ENCODE measurements at places on chromosomes 6 and 20. TPM values are rescaled to one million over a fixed set of nuclear protein-coding genes. Genes with fewer than 3 reads are reported as not detected.

Gene SLC22A1
- 0.99 TPM for total RNA-seq

- DNase-seq, result peak; percentile 78
These were observed 61.5 kb downstream of the RREB1 start for GRCh38 chr6:7169296-7169721.

- peak; percentile 100 for DNase-seq
These were observed at the start of gene TMEM14C for GRCh38 chr6:10722820-10723566. TSS of gene TMEM14C (plus strand) at chr6:10723070. CDS start at chr6:10724614, 1,544 bp downstream.

Gene ZNF831
- total RNA-seq, result 1.8 TPM

Gene STMND1
- total RNA-seq, result 0.36 TPM

DNA sequence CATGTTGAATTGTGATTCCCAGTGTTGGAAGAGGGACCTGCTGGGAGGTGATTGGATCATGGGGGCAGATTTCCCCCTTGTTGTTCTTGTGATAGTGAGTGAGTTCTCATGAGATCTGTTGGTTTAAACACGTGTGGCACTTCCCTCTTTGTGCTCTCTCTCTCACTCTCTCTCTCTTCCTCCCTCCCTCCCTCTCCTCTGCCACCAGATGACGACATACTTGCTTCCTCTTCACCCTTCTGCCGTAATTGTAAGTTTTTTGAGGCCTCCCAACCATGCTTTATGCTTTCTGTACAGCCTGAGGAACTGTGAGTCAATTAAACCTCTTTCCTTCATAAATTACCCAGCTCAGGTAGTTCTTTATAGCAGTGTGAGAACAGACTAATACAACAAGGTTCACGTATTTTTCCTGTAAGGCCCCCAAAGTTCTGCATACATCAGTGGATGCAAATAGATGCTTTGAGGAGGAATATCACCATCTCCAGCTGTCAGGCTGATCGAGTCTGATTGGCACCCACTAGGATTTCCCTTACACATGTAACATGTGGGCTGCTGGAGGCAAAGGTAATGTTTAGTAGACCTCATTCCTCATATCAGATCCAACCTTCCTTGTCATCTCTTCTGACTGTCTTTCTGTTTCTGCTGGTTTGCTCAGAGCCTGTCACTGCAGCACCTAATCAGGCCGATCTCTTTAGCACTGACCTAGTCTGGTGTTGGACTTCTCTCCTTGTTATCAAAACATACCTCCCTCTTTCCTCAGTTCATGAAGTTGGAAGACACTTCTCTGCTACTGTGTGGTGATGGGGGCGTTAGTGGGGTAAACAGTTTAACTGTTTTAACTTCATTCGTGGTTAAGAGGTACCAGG is 54.3 kb upstream of the BACH2 start:
- DNase-seq, result no peak

Gene PLEKHG1
- total RNA-seq, result 11.9 TPM

DNA sequence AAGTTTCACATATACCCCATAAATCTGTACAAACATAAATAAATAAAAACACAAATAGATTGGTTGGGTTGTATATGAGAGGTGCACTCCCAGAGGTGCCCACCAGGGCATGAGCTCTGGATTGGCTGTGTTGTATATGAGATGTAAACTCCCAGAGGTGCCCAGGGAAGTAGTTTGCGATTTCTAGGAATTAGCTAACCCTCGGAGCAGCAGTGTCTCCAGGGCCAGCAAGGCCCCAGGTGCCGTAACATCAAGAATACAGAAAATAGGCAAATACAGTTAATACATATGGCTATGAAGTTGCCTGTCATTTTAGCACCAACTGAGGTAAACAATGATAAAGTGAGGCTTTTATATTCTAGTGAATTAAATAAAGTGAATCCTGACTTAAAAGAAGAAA is 5.4 kb upstream of the GINM1 start:
- DNase-seq, result no peak

GRCh38 chr6:44001318-44002066 is 125.8 kb downstream of the MRPL14 start:
- DNase-seq, result no peak

DNA sequence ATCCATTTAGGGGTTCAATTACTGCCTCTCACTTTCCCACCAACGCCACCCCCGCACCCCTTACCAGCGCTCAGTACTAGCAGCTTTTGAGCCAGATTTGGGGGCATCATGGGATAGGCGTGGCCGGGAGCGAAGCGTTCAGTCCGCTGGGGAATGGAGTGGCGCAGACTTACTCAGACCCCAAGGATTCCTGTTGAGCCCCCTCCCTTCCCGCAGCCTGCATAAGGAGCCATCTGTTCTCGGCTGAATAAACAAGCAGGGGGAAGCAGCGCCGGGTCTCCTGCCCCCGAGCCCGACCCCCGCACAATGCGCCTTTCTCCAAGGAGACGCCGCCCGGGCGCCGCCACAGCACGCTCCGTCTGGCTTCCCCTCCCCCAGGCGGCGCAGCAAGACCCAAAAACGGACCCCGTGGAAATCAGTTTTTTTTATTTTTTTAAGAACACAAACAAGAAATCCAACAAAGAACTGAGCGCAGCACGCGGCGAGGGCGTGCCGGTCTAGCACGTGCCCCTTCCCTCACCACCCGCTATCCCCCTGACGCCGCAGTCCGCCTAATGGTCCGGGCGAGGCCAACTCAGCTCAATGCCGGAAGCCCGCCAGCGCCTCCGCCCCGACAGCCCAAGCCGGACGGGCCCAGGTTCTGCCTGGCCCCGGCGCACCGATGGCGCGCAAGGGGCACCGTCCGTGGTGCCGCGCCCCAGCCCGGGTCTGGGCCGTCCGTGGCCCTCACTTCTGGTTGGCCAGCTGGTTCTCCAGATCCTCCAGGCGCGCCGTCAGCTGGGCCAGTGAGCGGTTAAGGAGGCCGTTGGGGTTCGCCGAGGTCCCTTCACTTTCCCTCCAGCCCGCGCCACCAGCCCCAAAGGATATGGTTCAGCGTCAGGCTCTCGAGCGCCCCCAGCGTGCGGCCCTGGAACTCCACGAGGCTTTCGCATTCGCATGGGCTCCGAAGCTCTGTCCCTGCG is 13.3 kb upstream of the RBPJL start:
- peak; percentile 87 for DNase-seq

Gene SAPCD1
- total RNA-seq, result 4.2 TPM

Gene MCM3
- total RNA-seq, result 36.8 TPM

DNA sequence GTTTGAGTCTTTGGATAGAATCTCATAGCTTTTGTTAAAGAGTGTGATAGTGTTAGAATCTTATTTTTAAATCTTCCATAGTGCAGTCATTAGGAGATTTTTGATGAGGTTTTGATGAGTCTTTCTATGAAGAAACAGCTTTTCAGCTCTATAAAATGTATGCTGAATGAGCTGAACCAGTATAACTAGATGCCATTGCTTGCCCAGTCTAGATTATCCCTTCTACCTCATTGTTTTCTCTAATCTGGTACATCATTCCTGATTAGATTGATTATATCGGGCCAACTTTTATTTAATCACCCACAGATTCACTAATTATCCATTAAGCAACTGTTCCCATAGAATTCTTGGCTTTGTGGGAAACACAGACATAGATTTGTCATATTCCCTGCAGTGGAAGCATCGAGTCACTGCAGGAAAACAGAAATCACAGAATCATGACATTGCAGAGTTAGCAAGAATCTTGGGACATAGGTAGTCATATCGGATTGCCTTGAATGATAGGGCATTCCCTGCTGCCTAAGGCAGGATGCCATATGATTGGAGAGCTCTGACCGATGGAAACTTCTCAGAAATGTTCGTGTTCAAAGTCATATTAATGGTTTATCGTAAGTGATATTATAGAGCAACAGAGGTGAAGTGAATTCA is 882.7 kb upstream of the FLRT3 start:
- DNase-seq, result no peak

GRCh38 chr6:148367411-148368024 is 24.9 kb downstream of the SASH1 start:
- DNase-seq, result peak; percentile 76

Data from sigmoid colon (tissue), 7 donors.